ENCODE measurements at places on chromosomes 16 and 17.

DNA sequence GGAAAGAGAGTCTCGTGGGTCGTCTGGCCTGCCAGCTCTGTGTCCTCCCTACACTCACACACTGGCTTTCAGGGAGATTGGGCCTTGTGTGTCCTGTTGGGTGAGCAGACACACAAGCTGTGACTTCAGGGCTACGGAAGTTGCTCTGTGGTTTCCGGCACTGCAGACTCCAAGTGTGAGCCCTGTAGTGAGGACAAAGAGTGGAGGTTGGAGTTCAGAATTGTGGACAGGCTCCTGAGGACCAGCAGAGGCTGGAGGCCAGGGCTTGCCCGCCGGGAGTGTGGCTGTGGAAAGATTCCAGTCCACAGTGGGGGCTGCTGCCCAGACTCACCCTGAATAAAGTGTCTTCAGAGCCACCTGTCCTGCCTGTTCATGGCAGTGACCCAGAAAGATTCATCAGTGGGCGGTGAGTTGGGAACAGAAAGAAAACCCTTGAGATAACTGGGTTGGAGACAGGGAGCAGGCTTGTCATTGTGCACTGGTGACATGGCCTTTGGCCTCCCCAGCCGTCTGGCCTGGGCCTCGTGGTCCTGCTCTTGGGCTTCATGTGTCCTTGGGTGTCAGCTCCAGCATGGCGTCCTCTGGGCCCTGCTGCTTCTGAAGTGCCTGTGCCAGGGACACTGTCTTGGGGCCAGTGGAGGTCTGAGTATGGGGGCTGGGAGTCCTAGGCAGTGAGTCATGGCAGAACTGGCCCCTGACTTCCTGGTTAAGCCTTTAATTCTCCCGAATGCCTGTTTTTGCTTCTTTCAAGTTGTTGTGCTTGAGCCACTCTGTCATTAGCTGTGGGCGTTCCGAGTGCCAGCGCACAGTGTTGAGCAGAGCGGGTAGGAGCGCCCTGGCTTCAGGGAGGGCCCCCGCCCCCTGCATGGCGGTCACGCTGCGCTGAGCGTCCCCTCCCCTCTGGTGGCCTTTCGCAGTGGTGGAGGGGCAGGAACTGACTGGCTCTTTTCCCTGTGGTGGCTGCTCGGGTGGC lies 19.9 kb upstream of the ZNF750 start:
- no peak for DNase-seq

- DNase-seq = no peak
Measured at GRCh38 chr16:78438632-78439031, 339.2 kb downstream of the WWOX start.

DNA sequence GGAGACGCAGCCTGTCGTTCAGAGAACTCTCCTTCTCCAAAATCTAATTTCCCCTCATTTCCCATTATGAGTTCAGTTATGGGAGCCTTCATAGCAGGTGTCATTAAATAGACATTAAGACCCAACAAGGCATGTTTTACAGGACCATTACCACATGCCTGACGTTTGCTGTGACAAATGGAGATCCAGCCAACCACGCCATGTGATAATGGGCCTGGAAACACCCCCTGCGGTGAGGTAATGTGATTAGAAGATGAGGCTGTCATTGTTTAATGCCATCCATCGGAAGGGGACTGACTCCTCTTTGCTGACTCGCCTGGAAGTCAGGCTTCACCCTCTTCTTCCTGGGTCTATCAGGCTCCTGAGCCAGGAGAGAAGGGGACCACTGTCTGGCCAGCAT lies 76.9 kb downstream of the WSCD1 start:
- no peak for DNase-seq

GRCh38 chr16:70255574-70255973 lies 3.8 kb upstream of the EXOSC6 start:
- DNase-seq = no peak

DNA sequence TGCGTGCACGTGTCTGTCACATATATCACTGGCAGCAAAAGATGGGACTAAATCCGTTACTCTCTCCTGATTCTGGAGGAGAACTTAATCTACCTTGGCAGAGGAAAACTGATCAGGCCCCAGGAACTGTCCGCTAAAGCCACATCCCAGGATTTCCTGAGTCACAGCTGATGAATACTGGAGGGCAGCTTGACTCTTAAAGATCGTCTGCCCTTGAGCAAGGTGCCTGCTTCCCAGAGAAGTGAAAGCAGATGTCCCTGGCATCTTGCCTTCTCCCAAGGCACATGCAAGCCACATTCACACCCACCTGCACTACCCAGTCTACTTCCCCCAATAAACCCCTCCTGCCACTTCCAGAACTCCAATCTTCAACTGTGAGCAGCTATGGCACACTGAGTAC lies 99.8 kb downstream of the CPPED1 start:
- no peak for DNase-seq

GRCh38 chr16:71917900-71918299 lies 22.6 kb downstream of the IST1 start:
- no peak for DNase-seq

GRCh38 chr16:4350787-4351659 lies at the start of gene PAM16:
PAM16 (minus strand) TSS chr16:4351321; CDS start chr16:4351234, 87 bp downstream.
- peak; percentile 95 for DNase-seq

GRCh38 chr16:70440009-70440692 lies 1.3 kb upstream of the ST3GAL2 start:
- DNase-seq = no peak

- DNase-seq = no peak
Measured at GRCh38 chr16:82063456-82064082, 28.5 kb downstream of the HSD17B2 start.

GRCh38 chr17:34370376-34370996 lies 7.5 kb upstream of the CCL1 start:
- no peak for DNase-seq

GRCh38 chr16:66639091-66639885 lies 34.8 kb downstream of the CMTM3 start:
- DNase-seq = peak; percentile 50

GRCh38 chr16:8668113-8668512 lies 6.3 kb upstream of the ABAT start:
- DNase-seq = no peak

- no peak for DNase-seq
Measured at GRCh38 chr17:30961209-30962188, 9.3 kb upstream of the RNF135 start.

DNA sequence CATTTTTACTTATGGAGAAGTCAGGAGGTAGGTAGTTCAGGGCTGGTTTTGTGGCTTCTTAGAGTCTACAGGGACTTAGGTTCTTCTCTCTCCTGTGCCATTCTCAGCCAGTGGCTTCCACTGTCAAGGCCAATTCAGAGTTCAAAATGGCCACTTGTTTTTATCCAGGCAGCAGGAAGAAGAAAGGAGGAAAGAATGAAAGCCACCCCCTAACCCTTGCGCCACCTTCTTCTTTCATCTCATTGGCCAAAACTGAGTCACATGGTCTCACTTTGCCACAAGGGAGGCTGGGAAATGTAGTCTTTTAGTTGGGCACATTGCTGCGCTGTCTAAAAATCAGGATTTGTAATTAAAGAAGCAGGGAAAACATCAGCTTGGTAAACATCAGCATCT lies 60.8 kb upstream of the MED9 start:
- peak; percentile 79 for DNase-seq

DNA sequence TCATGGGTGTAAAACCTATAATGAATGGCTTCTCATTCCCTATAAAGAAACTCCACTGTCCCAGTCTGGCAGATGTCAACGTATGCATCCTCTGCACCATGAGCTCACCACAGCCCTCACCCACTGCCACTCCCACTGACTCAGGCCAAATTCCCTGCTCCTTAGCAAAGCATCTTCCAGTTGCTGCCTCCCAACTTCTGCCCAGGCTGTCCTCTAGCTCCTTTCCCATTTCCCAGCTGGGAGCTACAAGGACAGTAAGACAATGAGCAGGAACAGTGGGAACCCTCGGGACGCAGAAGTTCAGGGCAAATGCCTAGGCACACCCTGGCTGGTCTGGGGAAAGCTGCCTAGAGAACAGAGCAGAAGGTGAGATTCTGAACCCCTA lies 9.1 kb upstream of the THAP11 start:
- DNase-seq = peak; percentile 77

DNA sequence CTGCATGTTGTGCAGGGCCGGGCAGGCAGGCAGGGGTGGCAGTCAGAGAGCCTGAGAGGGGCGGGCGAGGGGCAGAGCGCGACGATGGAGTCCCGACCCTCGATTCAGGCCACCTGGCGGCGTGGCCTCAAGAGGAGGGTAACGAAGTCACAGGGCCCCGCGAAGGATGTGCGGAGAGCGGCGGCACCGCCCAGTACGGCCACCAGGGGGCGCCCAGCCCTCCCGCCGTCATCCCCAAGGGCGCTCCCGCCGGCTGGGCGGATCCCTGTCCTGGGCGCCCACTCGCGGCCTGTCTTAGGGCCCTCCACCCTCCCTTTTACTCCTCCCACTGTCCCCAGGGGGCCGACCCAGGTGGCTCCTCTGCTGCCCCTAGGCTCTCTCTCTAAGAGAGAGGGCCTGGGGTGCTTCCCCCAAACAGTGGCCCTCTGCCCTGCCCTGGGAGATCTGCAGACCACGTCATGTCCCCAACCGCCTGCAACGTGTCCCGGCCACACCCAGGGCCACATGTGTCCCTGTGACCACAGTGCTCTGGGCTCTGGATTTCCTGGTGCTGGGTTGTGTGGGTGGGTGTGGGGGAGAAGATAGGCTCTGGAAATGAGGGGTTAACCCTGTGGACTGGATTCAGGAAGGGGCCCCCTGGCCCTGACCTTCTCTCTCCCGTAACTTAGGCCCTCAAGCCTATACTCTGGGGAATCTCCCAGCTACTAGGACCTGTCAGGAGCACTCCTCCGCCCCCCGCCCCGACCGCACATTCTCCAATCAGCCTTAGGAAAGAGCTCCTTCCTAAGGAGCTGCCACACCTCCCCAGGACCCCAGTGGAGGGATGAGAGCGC lies 5.9 kb downstream of the DPEP2 start:
- peak; percentile 72 for DNase-seq

GRCh38 chr16:57060323-57061083 lies 31.9 kb upstream of the CPNE2 start:
- no peak for DNase-seq

GRCh38 chr16:20247076-20247475 lies 80.2 kb downstream of the GP2 start:
- DNase-seq = no peak

GRCh38 chr17:55783684-55784245 lies 32.9 kb downstream of the PCTP start:
- DNase-seq = peak; percentile 4

GRCh38 chr16:30349675-30350074 lies 5.4 kb downstream of the CD2BP2 start:
- no peak for DNase-seq

DNA sequence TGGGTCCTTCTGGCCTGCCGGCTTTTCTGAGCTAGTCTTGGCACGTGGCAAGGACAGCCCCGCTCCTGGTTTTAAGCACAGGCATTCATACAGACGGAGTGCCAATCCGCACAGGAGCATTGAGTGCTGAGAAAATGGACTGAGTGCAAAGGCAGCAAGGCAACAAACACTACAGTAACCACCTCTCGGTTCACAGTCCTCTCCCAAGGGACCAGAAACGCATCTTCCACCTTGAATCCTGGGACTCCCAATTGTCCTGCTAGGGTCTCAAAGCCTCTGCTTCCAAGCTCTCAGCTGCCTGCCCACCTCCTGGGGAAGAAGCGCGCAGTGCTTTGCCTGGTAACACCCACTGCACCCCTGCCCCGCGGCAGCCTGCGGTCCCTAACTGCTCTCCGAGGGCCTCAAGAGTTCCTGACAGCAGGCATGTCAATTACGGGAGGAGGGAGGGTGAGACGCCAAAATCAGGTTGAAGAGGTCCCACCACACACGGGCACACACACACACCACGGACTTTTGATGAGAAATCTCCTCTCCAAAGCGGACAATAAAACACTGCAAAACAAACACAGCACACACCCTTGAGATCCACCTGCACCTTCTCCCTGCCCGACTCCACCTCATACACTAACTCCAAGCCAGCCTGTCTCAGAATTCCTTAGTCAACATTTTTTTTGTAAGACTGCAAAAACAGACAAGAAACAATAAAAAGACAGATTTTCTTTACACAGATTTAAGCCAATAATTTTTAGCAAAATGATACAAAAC lies 15.0 kb downstream of the SLC16A3 start:
- no peak for DNase-seq

- DNase-seq = no peak
Measured at GRCh38 chr16:27929818-27930217, 133.7 kb downstream of the GSG1L start.

DNA sequence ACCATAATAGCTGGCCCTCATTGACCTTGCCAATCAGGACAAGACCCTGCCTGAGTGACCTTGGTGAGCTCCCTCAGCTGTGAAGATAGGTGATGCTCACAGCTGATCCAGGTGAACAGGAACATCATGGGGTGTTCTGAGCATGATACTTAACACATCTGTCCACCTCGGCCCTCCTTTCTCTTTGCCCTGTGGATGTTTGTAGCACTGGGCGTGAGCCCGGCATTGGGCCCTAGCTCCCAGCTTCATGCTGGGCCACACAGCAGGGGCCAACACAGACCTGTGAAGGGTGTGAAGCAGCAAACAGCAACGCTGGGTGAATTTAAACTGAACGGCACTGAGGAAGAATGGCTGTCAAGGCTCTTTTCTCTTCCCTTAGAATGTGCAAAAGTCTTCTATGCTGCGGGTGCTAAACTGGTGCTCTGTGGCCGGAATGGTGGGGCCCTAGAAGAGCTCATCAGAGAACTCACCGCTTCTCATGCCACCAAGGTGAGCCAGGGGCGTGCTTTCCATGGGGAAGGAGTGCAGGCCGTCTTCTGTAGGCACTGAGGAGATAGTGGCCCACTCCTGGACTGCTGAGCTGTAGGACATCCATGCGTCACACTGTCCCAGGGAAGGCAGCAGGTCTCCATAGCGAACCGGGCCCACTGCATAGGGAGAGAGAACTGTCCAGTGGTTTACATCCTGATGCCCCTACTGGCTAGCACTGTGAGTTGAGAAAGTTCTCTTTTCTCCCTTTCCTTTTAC lies 35.9 kb downstream of the TMEM11 start:
- DNase-seq = no peak

GRCh38 chr17:8494021-8494420 lies 58.3 kb downstream of the NDEL1 start:
- no peak for DNase-seq

DNA sequence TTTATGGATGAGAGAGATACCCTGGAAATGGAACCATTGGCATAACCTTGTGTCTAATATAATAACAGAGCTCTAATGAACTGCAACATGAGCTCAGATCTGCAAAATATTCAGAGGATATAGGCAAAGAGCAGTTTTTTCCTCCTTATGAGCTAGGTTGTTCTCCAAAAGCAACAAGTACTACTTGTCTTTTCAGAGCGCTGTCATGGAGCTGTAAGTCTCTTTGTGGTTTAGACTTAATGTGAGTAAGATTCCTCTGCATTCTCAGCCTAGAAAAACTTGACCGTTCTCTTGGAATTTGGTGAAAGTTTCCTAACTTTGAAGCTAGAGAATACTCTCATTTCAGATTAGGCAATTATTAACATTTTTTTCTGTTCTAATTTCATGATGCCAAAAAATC lies 85.2 kb downstream of the FTO start:
- no peak for DNase-seq
